ENCODE measurements at places on chromosomes 12 and 14.

GRCh38 chr12:92042791-92043531, 102.7 kb downstream of the BTG1 start:
- no peak for DNase-seq

DNA sequence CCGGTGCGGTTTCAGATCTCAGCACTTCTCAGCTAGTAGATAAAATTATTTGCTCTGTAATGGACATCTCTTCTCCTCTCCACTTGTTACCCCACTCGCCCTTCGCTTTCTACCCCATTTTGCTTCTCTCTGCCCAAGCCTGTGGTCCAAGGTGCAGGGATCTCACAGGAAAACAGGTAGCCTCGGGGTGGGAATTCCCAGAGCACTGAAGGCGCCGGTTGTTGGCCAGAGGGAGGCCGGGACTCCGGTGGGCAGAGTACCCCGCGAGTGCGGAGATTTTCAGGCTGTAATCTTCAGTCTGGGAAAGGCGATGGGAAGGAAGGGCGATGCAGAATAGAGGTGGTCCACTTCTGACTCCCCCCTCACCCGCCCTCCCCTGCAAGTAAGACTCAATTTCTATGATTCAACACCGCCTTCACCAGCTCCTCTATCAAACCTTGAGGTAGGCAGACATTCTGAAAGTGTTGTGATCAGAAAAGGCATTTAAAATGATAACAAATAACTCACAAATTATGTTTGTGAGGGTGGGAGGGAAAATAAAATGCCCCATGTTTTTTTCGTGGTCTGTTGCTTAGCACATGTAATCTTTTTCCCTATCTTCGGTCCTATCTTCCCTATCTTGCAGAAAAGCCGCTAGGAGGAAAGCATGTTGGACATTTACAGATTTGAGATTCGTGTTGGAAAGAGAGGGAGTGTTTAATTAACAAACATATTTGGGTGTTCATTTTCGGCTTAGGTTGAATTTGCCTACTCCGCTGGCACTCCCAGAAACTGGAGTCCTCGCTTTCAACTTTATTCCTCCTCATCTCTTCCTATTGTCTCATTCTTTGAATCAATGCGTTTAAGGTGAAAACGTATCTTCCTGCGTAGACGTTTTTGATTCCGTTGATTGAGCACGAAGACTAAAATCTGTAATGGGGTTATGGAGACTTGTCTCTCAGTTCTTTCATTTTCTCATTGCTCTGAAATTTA, 8.5 kb downstream of the FOXG1 start:
- DNase-seq = peak; percentile 62

DNA sequence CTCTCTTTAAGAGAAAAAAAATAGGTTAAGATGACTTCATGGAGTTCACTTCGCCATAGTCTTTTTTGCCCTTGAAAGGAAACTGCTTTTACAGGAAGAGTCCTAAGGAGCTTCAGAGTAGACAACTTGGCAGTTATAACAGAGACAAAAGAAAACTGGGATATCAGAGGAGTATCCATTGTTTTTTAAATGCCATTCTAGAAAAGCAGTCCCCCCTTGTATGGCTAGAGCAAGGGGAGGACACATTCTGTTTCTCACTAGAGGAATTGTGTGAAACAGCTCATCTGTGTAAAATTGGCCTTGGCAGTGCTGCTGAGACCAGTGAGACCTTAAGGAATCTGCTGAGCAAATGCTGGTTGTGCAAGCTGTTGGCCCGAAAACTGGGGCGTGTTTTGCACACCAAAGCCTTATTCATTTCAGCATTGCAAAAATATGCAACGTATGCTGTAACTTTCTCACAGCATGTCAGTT, 128.0 kb downstream of the GPR135 start:
- DNase-seq = no peak

GRCh38 chr12:30936036-30936435, 9.5 kb downstream of the TSPAN11 start:
- DNase-seq = no peak

- no peak for DNase-seq
Measured at GRCh38 chr12:17169726-17170471, 563.9 kb upstream of the LMO3 start.

- DNase-seq = no peak
Measured at GRCh38 chr14:104585966-104586697, 6.6 kb downstream of the C14orf180 start.

DNA sequence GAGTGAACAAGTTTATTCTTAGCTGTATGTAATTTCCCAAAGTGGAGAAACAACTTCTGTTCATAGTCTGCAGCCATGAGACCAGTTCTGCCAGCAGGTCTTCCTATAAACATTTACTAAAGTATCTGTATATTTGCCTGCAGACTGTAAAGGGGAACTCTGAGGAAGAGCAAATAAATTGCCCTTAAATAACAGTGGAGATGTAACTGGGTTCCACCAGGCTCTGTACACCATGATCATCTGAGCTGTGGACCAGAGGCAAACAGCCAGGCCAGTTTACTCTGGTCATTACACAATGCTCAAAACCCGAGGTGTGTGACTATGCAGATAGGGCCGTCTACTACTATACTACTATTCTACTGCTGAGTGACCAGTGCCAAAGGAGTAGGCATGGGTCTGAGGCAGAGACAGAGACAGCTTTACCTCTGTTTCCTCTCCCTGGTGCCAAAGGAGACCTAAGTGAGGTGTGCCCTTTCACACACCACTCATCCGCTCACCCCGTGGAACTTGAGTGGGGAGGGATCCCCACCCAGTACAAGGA, 21.1 kb upstream of the CERS5 start:
- no peak for DNase-seq

DNA sequence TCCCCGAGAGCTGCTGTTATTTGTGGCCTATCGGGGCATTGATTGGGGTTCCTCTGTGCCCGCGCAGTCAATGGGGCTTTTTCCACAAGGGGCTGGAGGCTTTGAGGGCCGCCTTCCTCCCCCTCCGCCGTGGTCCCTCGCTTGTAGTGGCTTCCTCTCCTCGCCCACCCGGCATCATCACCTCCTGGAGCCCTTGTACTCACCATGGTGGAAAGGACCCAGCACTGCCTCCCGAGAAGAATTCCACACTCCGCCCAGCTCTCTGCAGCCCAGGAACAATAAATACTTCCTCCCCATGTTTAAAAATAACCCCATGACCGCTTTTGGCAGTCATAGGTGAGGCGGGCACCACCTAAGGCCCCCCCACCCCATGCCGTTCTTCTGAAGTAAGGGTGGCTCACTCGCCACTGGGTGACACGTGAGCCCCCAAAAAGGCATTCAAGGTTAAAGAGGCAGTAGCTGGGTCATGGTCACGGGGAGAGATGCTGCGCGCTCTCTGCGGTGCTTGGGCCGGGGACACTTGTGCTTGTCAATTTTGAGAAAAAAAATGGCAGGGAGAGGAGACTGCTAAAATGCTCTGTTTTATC, at the start of gene MYL2:
Gene MYL2, minus strand, starts transcription at position 256 of the 587 bp plus-strand sequence. Its CDS starts 50 bp downstream, at position 206.
- DNase-seq = no peak

All from DMS153 (cell line).